ENCODE measurements at places on chromosomes 7 and 10. TPM values are rescaled to one million over a fixed set of nuclear protein-coding genes. Genes with fewer than 3 reads are reported as not detected.
A peak's percentile ranks its signal among the peaks of the same experiment; 100 is the strongest.

EVX1 gene
- total RNA-seq, result 1.5 TPM

OPALIN gene
- not detected for total RNA-seq

UROS gene
- 19.9 TPM for total RNA-seq

TACR2 gene
- total RNA-seq, result 18.8 TPM

GNAT3 gene
- total RNA-seq, result not detected

EEF1AKMT2 gene
- total RNA-seq, result 16.5 TPM

ADCY1 gene
- 1.1 TPM for total RNA-seq

ANKIB1 gene
- 41.5 TPM for total RNA-seq

OPN4 gene
- total RNA-seq, result not detected

CTAGE6 gene
- not detected for total RNA-seq

NEBL gene
- total RNA-seq, result 14.1 TPM

NRCAM gene
- 0.42 TPM for total RNA-seq

ZC3HAV1L gene
- 10.9 TPM for total RNA-seq

GIMAP5 gene
- total RNA-seq, result 5.2 TPM

TRIM73 gene
- 1.1 TPM for total RNA-seq

DNA sequence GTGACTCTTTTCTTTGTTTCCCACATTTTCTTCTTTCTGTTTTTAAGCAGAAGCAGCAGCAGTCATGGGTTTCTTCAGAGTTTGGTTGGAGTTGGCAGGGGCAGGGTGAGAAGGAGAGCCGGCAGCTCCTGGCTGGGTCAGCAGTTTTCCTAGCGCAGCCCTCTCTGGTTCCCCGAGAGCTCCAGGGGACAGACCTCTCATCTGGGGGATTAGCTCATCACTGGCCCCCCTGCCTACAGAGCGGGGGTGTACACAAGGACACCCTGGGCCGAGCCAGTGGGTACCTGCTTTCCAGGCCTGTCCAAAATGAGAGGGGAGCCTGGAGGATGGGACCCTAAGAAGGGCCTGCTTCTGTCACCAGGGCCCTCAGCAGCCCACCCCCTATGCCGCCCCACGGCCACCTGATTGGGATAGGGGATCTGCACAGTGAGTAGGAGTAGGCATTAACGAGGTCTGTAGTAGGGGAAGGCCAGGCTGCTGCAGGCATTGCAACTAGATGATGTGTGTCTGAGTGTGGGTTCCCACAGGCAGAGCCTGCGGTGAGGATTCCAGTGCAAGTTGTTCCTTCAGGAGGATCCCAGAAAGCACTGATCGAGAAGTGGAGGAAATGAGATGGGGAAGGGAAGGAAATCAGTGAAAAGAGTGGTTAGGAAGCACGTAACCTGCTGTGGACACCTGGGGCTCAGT is 122.9 kb upstream of the PPIF start:
- H3K27me3 ChIP-seq, result no peaks in the 10 kb centered on the region
- H3K4me3 ChIP-seq, result no peak overlapping the region
- no peak overlapping the region for H3K27ac ChIP-seq
- DNase-seq, result no peak
- H3K36me3 ChIP-seq, result no peaks in the 10 kb centered on the region

- no peak for DNase-seq
- no peaks in the 10 kb centered on the region for H3K36me3 ChIP-seq
- H3K4me3 ChIP-seq, result no peak overlapping the region
- no peaks in the 10 kb centered on the region for H3K27me3 ChIP-seq
Measured at GRCh38 chr7:5671046-5671445, 110.4 kb downstream of the RNF216 start.

DNA sequence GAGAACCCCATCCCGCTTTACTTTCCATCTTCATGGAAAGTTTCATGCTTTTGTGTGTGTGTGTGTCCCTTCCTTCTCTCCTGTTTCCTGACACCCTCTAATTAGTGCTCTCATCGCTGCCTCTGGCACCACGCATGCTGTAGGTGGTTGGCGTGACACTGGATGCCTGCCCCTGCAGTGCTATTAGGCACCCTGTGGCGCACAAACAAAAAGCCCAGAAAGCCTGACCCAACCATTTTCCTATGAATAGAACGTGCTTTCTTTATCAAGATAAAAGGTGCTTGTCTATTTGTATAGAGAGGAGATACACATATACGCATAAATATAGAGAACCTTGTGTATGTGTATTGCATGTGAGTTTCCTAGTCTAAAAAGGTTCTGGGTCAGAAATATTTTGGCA is 120.8 kb upstream of the CDCA7L start:
- no peaks in the 10 kb centered on the region for H3K36me3 ChIP-seq
- no peaks in the 10 kb centered on the region for H3K27me3 ChIP-seq
- H3K27ac ChIP-seq, result no peak overlapping the region
- no peak overlapping the region for H3K4me3 ChIP-seq
- H3K4me1 ChIP-seq, result no peaks in the 10 kb centered on the region
- DNase-seq, result no peak

DNA sequence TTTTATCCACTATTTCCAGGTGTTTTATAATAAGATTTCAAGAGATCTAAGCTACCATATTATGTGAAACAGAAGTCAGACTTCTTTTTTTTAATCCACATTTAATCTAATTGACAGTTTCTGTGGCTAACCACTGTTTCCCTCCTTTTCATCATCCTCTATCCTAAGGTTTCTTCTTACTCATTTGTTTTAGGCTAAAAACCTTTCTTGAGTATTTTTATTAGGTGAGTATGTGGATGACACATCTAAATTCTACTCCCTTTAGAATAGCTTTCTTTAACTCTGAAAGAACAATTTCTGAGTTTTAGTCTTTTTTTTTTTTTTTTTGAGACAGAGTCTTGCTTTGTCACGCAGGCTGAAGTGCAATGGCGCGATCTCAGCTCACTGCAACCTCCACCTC is 62.7 kb downstream of the NPY start:
- no peaks in the 10 kb centered on the region for H3K27me3 ChIP-seq
- H3K36me3 ChIP-seq, result no peaks in the 10 kb centered on the region
- no peaks in the 10 kb centered on the region for H3K4me1 ChIP-seq
- no peak overlapping the region for H3K27ac ChIP-seq

GRCh38 chr10:33263453-33263852 is 71.0 kb downstream of the NRP1 start:
- no peak for DNase-seq
- no peak overlapping the region for H3K4me3 ChIP-seq
- H3K4me1 ChIP-seq, result no peaks in the 10 kb centered on the region

- no peaks in the 10 kb centered on the region for H3K27me3 ChIP-seq
- no peaks in the 10 kb centered on the region for H3K4me1 ChIP-seq
- DNase-seq, result no peak
- H3K4me3 ChIP-seq, result no peak overlapping the region
Measured at GRCh38 chr10:3053155-3053554, 14.2 kb upstream of the PFKP start.

- DNase-seq, result no peak
- no peaks in the 10 kb centered on the region for H3K27me3 ChIP-seq
- no peaks in the 10 kb centered on the region for H3K4me1 ChIP-seq
Measured at GRCh38 chr10:108980869-108981268, 942.4 kb downstream of the XPNPEP1 start.

GRCh38 chr10:4718544-4718943 is 107.5 kb upstream of the AKR1E2 start:
- no peak overlapping the region for H3K27ac ChIP-seq
- no peaks in the 10 kb centered on the region for H3K27me3 ChIP-seq
- H3K4me1 ChIP-seq, result no peaks in the 10 kb centered on the region
- DNase-seq, result no peak

GRCh38 chr7:101218236-101219125 is 516 bp downstream of the ZNHIT1 start:
- H3K36me3 ChIP-seq, result peaks cover 4% of the 10 kb centered on the region
- no peaks in the 10 kb centered on the region for H3K27me3 ChIP-seq
- H3K27ac ChIP-seq, result peak overlapping the region; percentile 97
- H3K4me3 ChIP-seq, result peak overlapping the region; percentile 77

- DNase-seq, result no peak
- no peaks in the 10 kb centered on the region for H3K4me1 ChIP-seq
Measured at GRCh38 chr10:124469956-124470484, 8.4 kb downstream of the LHPP start.

DNA sequence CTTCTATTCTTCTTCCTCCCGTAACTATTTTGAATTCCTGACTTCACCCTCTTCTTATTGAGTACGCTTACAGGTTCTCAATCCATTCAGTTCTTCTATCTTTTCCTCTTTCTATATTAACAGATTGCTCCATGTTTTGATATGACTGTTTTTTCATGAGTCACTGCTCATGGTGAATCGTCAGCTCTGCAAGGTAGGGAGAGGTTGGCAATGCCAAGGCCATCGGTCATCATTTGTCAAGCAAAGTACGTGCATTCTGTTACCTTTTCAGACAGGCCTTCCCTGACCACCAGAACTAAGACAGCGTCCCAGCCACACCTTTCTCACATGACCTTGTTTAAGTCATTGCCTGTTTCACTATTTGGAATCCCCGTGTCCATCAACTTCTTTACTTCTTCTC is 1001.9 kb upstream of the SORCS1 start:
- H3K27ac ChIP-seq, result no peak overlapping the region
- no peak for DNase-seq
- H3K27me3 ChIP-seq, result no peaks in the 10 kb centered on the region
- no peaks in the 10 kb centered on the region for H3K4me1 ChIP-seq
- H3K4me3 ChIP-seq, result no peak overlapping the region

- no peak overlapping the region for H3K27ac ChIP-seq
- no peaks in the 10 kb centered on the region for H3K36me3 ChIP-seq
- H3K4me3 ChIP-seq, result no peak overlapping the region
- H3K27me3 ChIP-seq, result no peaks in the 10 kb centered on the region
- H3K4me1 ChIP-seq, result peaks cover 8% of the 10 kb centered on the region
- DNase-seq, result no peak
Measured at GRCh38 chr10:44986179-44986578, 7.6 kb upstream of the DEPP1 start.

DNA sequence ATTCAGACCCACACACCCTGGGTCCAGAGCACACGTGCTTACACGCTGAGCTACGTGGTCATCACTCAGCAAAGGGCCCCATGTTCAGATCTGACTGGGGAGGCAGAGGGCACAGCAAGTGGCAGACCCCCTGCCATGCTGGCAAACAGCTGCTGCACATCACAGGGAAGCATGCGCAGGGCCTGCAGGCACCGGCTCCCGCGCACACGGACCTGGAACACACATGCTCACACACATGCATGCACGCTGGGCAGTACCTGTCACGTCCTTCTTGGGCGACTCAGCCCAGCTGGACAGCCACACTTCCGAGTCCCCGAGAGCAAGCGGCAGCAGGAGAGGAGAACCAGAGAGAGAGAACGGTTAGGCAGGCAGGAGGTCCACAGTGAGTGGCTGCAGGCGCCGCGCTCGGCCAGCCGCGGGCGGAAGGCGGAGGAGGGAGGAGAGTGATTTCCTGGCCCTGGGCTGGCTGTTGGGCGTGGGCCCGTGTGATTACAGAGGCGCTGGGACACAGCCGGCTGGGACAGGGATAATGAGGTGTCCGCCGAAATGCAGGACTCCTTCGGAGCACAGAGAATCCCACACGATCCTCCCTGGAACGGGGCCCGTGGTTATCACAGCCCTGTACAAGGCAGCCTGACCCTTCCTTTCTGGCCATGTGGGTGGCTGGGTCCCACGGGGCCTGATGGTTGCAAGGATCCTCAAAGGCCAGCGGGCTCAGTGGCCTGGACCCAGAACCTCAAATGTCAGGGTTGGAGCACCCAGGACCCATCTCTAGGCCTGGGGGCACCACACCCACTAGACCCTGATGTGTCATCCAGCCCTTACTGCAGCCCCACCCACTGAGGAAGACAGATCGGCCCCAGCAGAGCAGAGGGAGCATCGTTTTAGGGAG is 175.1 kb downstream of the NEURL1 start:
- no peaks in the 10 kb centered on the region for H3K36me3 ChIP-seq
- no peaks in the 10 kb centered on the region for H3K27me3 ChIP-seq
- peak overlapping the region; percentile 3 for H3K27ac ChIP-seq

- no peaks in the 10 kb centered on the region for H3K27me3 ChIP-seq
- no peak overlapping the region for H3K27ac ChIP-seq
- no peak overlapping the region for H3K4me3 ChIP-seq
- DNase-seq, result no peak
Measured at GRCh38 chr7:118152149-118152548, 31.8 kb upstream of the LSM8 start.

GRCh38 chr7:140591180-140591902 is 49.3 kb downstream of the DENND2A start:
- no peaks in the 10 kb centered on the region for H3K36me3 ChIP-seq
- no peak overlapping the region for H3K27ac ChIP-seq
- no peak overlapping the region for H3K4me3 ChIP-seq
